ENCODE measurements at places on chromosomes 5 and 9.

GRCh38 chr5:159263569-159263905 is 447 bp downstream of the UBLCP1 start:
- no peak for DNase-seq

DNA sequence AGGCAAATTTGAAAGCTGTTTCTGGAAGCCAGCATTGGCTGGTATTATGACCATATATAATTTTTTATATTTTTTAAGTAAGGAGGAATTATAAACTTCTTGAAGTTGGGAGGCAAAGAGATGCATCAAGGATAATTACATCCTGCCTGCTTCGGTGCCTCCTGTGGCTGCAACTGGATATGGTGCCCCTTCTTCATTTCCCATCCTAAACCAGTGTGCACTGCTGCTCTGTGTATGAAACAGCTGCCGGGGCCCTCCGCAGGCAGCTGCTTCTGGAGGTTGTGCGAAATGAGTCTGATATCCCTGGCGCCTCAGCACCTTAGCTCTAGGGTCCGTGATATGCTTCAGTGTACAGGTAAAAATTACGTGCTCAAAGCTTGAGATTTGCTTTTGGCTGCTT is 304.2 kb downstream of the ENC1 start:
- no peak for DNase-seq

DNA sequence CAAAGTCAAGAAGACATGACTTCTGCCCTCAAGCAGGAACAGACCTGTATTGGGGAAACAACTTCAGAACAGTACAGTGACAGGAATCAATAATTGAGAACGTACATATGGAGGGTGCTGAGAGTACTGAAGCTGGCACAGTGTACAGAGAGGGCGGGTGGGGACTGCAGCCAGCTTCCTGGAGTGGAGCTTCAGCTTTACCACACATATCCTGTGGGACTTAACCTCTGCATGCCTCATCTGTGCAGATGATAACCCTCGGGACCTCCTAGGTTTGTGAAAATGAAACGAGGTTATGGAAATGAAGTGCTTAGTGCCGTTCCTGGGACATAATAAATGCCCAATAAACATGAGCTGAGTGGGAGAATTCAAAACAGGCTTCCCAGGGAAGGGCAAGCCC is 22.1 kb upstream of the RARS1 start:
- DNase-seq = no peak

DNA sequence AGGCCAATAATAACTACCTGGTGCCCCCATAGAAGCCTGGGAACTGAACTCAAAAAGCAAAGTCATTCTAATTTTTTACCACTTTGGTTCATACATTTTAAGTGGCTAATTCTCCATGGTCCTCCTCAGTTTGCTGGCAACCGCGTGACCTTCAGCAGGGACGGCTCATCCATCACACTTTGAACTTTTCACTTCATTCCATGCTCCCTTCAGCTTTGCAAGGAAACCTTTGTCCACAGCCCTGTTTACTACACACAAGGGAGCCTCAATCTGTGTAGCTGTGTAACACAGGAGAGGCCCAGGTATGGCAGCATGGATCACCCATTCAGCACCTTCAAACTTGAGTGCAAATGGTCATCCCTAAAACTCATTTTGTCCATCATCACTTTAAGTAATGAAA is 552.4 kb downstream of the IRX1 start:
- no peak for DNase-seq

- DNase-seq = no peak
Observed at GRCh38 chr5:82338771-82339373, 60.7 kb upstream of the RPS23 start.

GRCh38 chr9:5624655-5625054 is 4.3 kb upstream of the RIC1 start:
- DNase-seq = no peak

GRCh38 chr9:22700171-22700570 is 253.5 kb downstream of the DMRTA1 start:
- DNase-seq = no peak

- DNase-seq = no peak
Observed at GRCh38 chr9:109027176-109027575, 13.9 kb upstream of the CTNNAL1 start.
